Activated CD8-positive, alpha-beta memory T cell treated with anti-CD3 and anti-CD28 coated beads, Interleukin-2, amount 10 ng/mL, durations not matched to agents 7 days and 5 days (primary cell): ENCODE measurements at places on chromosomes 6 and 20. TPM values are rescaled to one million over a fixed set of nuclear protein-coding genes. Genes with fewer than 3 reads are reported as not detected.

DNA sequence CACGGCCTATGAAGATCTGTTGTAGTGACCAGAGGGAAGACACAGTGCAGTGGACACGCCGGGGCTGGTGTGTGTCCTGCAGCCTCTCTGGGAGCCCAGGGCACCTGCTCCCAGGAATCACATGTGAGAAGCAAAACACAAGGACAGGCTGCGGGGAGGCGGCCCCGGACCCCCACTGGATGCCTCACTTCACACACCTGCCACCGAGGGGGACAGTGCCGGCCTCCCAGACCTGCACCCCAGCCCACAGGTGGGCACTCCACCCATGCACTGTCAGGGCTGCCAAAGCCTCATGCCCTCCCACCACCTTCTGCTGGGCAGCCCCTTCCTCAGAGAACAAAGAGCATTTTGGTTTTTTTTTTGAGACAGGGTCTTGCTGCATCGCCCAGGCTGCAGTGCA lies 27.4 kb downstream of the FRMD1 start:
- no peaks in the 10 kb centered on the region for H3K27me3 ChIP-seq
- H3K4me1 ChIP-seq = no peaks in the 10 kb centered on the region
- DNase-seq = no peak
- no peak overlapping the region for H3K27ac ChIP-seq
- H3K4me3 ChIP-seq = no peak overlapping the region
- no peaks in the 10 kb centered on the region for H3K36me3 ChIP-seq

Gene MYL9
- 0.96 TPM for total RNA-seq

Gene VTA1
- total RNA-seq = 31.7 TPM

Gene BPHL
- total RNA-seq = 9.2 TPM

GRCh38 chr20:8652396-8652795 lies 416.5 kb upstream of the PLCB4 start:
- H3K4me1 ChIP-seq = peaks cover 7% of the 10 kb centered on the region
- no peak overlapping the region for H3K27ac ChIP-seq
- H3K27me3 ChIP-seq = no peaks in the 10 kb centered on the region
- no peak for DNase-seq

GRCh38 chr20:5908981-5909380 lies 41.4 kb downstream of the TRMT6 start:
- DNase-seq = no peak
- H3K4me1 ChIP-seq = peaks cover 8% of the 10 kb centered on the region
- peaks cover 60% of the 10 kb centered on the region for H3K27me3 ChIP-seq
- H3K4me3 ChIP-seq = no peak overlapping the region
- no peak overlapping the region for H3K27ac ChIP-seq
- no peaks in the 10 kb centered on the region for H3K36me3 ChIP-seq

Gene GABRR2
- total RNA-seq = 0.67 TPM

Gene CRYBG1
- total RNA-seq = 44.1 TPM

Gene SRMS
- total RNA-seq = not detected

Gene WFDC2
- not detected for total RNA-seq

Gene CST5
- total RNA-seq = not detected

Gene PDE10A
- total RNA-seq = not detected

DNA sequence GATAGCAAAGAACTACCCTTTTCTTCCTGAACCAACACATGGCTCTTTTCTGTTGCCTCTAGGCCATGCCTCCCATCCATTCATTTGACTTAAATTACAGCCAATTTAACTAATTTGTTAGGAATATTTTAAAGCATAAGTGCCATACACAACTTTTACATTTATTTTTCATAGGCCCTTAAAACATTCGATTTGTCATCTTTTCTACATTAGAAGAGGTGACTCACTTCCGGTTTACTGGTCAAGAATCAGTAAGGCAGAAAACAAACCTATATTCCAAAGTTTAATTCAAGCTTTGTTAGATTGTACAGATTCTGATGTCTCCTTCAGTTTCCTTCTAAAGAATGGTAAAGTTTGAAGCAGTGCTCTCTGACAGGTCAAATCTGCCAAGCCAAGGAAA lies 344.3 kb downstream of the SAMD5 start:
- no peak overlapping the region for H3K4me3 ChIP-seq
- no peaks in the 10 kb centered on the region for H3K36me3 ChIP-seq
- no peak for DNase-seq
- no peaks in the 10 kb centered on the region for H3K27me3 ChIP-seq

DNA sequence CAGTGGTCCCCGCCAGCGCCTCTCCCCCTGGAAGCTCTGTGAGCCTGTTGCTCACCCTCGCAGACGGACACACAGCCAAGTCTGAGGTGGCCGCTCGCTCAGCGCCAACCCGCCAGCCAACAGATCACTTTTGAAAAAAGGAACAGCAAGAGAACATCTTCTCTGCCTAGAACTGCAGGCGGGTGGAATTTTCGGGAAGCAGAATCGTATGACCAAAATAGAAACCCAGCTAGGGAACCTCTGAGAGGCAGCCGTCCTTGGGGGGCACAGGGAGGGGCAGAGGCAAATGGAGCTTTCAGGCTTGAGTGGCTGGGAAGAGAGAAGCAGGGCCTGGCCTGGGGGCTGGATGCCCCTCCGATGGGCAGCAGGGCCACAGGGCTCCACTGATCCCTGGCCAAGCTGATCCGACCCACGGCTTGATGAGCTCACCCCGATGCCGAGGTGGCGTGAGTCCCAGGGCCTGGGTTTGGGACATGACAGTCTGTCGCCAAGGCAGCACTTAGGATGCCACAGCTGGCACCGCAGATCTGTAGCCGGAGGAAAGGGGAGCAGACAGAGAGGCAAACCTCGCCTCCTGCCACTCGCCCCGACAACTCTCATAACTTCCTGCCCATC lies 9.8 kb downstream of the NFATC2 start:
- H3K4me1 ChIP-seq = peaks cover 95% of the 10 kb centered on the region
- no peaks in the 10 kb centered on the region for H3K27me3 ChIP-seq
- peak overlapping the region; percentile 69 for H3K27ac ChIP-seq
- peaks cover 40% of the 10 kb centered on the region for H3K36me3 ChIP-seq

Gene NHLRC1
- 0.30 TPM for total RNA-seq

Gene SLC32A1
- not detected for total RNA-seq

GRCh38 chr6:163897669-163898068 lies 483.2 kb downstream of the QKI start:
- H3K36me3 ChIP-seq = no peaks in the 10 kb centered on the region
- no peaks in the 10 kb centered on the region for H3K4me1 ChIP-seq
- H3K4me3 ChIP-seq = no peak overlapping the region
- DNase-seq = no peak

GRCh38 chr6:136859430-136859829 lies 37.0 kb downstream of the PEX7 start:
- H3K27me3 ChIP-seq = no peaks in the 10 kb centered on the region
- no peak overlapping the region for H3K4me3 ChIP-seq
- no peak for DNase-seq

Gene TRIM31
- not detected for total RNA-seq

DNA sequence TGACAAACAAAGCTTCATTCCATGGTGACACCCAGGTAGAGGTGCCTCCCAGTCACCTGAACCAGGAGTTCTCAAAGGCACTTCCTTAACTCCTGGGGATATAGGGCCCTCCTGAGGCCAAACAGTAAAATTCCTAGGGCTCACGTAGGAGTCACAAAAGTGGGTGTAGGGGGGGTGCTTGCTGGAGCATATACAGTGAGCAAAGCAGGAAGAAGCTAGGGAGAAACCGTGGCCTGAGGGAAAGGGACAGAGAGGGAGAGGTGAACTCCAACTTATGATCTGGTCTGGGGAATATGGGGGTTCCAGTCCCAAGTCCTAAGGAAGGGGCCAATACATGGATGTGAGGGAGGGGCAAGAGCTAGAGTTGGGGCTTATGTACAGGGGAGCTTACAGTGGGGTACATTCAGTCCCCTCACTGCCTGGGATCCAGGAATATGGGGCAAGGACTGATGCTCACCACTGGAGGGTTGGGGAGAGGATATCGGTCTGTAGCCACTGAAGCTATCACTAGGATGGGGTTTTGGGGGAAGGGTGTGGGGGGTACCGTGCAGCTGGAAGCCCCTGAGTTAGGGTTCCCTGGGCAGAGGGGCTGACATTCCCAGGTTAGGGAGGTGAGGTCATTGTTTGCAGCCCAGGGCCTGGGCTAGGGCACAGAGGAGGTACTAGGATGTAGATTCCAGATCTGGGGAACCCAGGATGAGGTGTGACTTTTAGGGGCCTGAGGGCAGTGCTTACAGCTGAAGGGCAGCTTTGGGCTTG lies 950 bp downstream of the PEDS1 start:
- peak overlapping the region; percentile 89 for H3K4me3 ChIP-seq
- H3K4me1 ChIP-seq = peaks cover 48% of the 10 kb centered on the region
- peak overlapping the region; percentile 88 for H3K27ac ChIP-seq
- no peaks in the 10 kb centered on the region for H3K27me3 ChIP-seq
- DNase-seq = no peak

- H3K27ac ChIP-seq = no peak overlapping the region
- H3K27me3 ChIP-seq = no peaks in the 10 kb centered on the region
- H3K36me3 ChIP-seq = no peaks in the 10 kb centered on the region
- H3K4me3 ChIP-seq = no peak overlapping the region
These were observed 102.9 kb upstream of the PRL start for GRCh38 chr6:22399693-22400092.

DNA sequence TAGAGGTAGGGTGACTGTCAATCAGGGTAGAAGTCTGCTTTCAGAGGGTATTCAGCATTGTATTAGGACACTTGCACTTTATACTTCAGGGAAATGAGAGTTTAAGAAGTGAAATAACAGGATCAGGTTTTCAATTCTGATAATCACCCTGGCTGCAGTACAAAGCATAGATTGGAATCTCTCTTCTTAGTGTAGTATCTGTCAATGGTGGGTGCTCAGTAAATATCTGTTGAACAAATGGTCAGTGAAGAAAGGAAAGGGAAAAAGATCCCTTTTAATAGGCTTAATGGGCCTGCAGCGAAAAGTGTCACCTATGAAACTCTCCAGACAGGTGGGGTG lies 18.7 kb downstream of the TUBB2B start:
- peaks cover 20% of the 10 kb centered on the region for H3K4me1 ChIP-seq
- no peak overlapping the region for H3K27ac ChIP-seq
- H3K36me3 ChIP-seq = peaks cover 1% of the 10 kb centered on the region
- H3K4me3 ChIP-seq = no peak overlapping the region
- DNase-seq = no peak

- H3K4me3 ChIP-seq = no peak overlapping the region
- no peaks in the 10 kb centered on the region for H3K27me3 ChIP-seq
- H3K27ac ChIP-seq = no peak overlapping the region
- no peaks in the 10 kb centered on the region for H3K36me3 ChIP-seq
- H3K4me1 ChIP-seq = no peaks in the 10 kb centered on the region
- no peak for DNase-seq
These were observed 233.1 kb upstream of the FERMT1 start for GRCh38 chr20:6355754-6356451.

Gene GMEB2
- 16.3 TPM for total RNA-seq

Gene PLN
- total RNA-seq = not detected

DNA sequence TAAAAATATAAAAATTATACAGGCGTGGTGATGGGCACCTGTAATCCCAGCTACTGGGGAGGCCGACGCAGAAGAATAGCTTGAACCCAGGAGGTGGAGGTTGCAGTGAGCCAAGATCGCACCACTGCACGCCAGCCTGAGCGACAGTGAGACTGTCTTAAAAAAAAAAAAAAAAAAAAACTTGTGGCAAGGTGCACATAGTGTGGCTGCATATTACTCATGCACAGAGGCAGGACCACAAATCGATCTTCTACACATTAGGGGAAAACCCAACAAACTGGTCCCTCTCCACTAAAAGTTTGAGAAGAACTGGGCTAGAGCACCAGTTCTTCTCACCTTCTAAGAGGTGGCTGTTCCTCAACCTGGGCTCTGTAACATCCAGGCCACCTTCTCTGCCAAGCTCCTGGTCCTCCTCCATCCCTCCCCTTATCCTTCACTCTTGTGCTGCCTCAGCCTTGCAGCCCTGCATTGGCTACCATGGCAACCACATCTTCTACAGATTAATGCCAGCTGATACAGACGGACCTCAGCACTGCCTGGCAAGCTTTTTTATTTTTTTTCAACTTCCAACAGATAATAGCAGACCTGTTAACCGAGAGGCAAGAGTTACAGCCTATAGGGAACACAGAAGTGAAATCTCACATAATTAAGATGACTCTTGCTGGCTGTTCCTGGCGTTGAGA lies 88.0 kb downstream of the ATP9A start:
- H3K36me3 ChIP-seq = no peaks in the 10 kb centered on the region
- no peak overlapping the region for H3K27ac ChIP-seq
- DNase-seq = no peak
- H3K27me3 ChIP-seq = peaks cover 3% of the 10 kb centered on the region
